Type B pancreatic cell (in vitro differentiated cells): ENCODE measurements at places on chromosomes 1 and 21.

GRCh38 chr21:31346256-31346821, 2.3 kb upstream of the TIAM1 start:
- no peak for DNase-seq

GRCh38 chr1:18932387-18932786, 24.1 kb downstream of the IFFO2 start:
- no peak for DNase-seq

DNA sequence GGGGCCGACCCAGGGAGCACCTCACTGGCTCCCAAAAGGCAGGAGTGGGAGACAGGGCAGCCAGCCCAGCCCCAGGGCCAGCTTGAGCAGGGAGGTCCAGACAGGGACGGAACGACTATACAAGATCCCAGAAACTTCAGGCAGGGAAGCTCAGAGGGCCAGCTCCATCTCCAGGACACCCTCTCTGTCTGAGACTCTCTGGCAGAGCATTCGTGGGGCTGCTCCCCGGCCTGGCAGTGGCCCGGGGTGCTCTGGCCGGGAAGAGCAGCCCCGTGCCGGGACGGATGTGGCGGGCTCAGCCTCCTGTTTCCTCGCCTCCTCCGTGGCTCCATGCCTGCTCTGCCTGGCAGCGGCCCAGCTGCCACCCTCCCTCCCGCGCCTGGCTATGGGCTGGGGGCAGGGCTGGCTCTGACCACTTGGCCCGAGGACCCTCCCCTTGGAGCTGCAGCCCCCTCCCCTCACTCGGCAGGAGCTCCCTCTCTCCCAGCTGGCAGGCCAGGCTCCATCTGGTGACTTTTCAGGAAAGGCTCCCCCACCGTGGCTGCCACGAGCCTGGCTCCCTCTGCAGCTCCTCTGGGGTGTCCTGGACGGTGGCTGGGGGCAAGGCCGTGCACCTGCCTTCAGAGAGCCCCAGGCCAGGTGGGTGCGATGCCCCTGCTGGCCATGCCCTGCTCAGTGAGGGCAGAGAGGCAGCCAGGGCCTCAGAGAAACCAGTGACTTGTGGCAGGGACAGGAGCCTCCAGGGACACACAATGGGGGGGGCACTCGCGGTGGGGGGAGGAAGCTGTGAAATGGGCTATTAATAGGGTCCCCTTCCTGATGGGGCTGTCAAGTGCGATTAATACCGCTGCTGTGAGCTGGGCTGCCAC, 5.6 kb upstream of the PLCH2 start:
- no peak for DNase-seq

DNA sequence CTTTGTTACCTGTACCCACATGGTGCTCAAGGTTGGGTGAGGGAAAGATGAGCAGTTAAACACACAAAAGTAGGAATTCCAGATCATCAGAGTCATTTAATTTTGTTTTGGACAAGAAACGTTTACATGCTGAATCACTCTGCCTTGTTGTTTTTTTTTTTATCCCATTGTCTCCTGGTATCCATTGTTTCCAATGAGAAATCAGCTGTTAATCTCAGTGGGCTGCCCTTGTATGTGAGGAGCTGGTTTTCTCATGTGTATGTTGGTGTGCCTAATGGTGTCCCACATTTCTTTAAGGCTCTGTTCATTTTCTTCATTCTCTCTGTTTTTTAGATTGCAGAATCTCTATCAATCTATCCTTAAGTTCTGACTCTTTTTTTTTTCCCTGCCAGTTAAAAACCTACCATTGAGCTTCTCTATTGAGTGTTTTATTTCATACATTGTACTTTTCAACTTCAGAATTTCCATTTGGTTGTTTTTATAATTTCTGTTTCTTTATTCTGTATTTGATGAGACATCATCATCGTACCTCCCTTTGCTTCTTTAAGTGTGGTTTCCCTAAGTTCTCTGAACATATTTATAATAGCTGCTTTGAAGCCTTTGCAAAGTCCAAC, 8.8 kb upstream of the OBSCN start:
- DNase-seq: no peak

- no peak for DNase-seq
These were observed 750 bp downstream of the SYNJ1 start for GRCh38 chr21:32726839-32727686.

GRCh38 chr1:229230893-229231753, 39.8 kb upstream of the RAB4A start:
- DNase-seq: peak; percentile 57
